Stimulated activated CD8-positive, alpha-beta memory T cell treated with anti-CD3 and anti-CD28 coated beads, Interleukin-15, amount 100 ng/mL, for 24 hours (primary cell): ENCODE measurements at places on chromosomes 2 and 18.

DNA sequence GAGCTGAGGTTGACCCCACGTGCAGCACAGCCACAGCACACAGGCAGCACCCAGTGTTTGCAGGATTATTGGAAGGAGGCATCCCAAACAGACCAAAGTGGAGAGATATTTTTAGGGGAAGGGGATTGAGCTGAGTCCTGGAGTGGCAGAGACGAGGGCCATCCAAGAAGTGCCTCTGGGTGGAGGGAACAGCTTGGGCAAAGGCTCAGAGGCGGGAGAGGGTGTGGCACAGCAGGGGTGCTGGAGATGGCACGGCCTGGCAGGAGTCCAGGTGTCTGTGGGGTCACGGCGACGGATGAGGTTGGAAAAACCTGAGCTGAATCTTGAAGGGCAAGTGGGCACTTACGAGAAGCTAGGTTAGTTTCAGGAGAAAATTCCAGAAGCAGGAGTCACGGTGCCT is 60.6 kb downstream of the INHBB start:
- no peak for DNase-seq

- DNase-seq: no peak
These were observed 98.6 kb upstream of the MAP4K3 start for GRCh38 chr2:39535636-39536185.

- no peak for DNase-seq
These were observed 238.5 kb downstream of the HDAC4 start for GRCh38 chr2:239162141-239162821.

GRCh38 chr2:97963880-97964279 is 31.9 kb downstream of the TMEM131 start:
- no peak for DNase-seq

GRCh38 chr2:120105360-120105759 is 92.5 kb downstream of the EPB41L5 start:
- DNase-seq: no peak

- DNase-seq: no peak
These were observed 48.7 kb upstream of the INPP4A start for GRCh38 chr2:98395977-98396376.

DNA sequence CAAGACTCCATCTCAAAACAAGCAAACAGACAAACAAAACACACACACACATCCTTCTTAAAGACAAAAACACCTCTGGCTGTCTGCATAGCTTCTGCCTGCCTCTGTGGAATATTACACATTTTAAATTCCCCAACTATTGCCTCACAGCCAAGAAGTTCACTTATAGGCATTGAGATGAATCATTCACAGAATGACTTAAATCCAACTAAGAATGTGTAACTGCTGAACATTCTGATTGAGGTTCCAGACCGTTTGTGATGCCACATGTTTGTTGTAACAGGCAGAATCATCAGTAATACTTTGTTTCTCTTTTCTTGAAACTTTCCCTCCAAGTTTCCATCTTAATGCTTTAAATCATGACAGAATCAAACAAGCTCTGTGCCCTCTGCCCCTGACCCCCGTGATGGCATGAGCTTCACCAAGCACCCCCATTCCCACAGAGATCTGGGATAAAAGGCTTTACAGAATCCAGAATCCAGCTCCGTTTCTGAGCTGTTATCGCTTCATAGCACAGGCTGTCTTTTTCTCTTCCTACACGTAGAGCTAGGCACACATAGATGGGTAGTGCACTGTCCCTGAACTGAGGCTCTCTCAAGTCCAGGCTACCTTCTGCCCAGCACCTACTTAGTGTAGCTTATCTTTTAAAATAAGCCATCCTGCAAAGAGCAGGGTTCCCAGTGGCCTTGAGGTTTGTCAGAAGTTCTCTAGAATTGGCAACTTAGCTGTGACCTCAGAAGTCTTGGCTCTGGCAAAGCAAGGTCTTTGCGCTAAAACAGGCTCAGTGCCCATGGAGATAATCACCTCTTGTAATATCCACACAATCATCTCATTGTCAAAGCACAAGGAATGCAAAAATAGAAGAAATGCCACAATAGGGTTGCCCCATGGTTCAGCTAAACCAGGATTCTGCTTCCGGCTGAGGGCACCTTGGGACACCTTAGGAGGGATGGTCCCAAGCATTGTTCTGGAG is 32.9 kb downstream of the EPAS1 start:
- no peak for DNase-seq

- no peak for DNase-seq
These were observed 6.8 kb downstream of the RAB12 start for GRCh38 chr18:8616028-8616401.
